ENCODE measurements at places on chromosomes 2 and 18.

- no peak for DNase-seq
These were observed 38.4 kb upstream of the NXPH2 start for GRCh38 chr2:138818556-138818955.

DNA sequence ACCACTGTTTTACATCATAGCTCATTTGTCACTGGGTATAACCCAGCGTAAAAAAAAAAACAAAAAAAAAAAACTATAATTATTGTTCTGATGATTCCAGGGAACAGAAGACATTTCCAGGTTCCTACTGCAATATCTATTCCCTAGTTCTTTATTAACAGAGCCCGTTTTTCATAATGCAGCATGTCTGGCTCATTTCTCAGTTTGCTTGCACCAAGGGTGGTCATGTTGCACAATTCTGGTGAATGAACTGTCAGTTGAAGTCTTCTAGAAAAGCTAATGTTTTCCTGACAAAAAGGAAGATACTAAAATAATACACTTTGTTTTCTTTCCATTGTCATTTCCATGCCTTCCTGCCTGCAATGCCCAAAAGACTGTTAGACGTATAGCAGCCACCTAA, 180.1 kb downstream of the RDH14 start:
- no peak for DNase-seq

DNA sequence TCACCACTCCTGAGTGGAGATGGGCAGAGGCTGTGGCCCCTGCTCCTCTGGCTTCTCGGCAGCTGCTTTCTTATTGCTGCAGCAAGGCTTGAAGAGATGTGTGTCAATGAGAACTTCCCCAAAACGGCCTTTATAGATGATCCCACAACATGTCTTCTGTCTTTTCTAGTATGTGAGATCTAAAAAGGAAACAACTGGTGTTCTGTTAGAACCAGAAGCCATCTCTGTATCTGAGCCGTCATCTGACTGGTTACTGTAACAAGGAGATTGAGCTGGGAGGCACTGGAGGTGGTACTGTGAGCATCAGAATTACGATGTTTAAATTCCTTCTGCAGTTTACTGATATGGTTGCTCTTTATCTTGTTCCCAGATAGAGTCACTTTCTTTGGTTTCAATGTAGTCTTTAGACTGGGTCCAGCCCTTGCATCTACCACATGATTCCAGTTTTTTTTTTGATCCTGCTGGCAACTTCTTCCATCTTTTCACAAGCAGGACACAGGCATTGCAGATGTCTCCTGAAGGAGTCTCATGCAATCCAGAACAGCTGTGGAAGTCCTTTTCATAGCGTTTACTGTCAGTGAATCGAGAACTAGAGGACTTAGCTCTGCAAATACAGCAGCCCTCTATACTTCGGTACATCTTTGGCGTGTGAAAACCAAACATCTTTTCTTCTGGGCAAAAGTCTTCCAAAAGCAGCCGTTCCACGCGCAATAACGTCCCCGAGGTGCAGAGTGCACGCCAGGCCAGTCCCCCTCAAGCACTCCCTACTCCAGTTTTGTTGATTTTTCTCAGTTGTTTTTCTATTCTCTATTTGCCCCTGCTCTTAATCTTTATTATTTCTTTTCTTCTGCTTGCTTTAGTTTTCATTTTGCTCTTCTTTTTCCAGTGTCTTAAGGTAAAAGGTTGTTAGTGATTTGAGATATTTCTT, 29.7 kb downstream of the TAF4B start:
- no peak for DNase-seq

DNA sequence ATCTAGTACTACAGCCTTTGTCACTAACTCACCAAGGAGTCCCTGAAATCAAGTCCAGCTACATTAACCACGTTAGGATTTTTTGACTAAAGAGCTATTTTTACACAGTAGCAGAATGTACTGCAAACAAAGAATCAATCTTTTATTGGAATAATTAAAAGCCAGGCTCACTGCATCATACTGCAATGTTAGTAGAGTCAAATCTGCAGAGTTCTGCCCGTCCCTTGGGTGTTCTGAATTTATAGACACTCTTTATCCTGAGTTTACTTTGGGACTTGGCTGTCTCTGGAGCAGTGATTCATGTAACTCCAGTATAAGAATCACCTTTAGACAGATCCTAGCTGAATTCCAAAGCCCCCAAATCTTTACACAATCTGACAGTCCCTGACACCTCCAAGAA, 127.9 kb upstream of the THSD7B start:
- DNase-seq, result no peak

DNA sequence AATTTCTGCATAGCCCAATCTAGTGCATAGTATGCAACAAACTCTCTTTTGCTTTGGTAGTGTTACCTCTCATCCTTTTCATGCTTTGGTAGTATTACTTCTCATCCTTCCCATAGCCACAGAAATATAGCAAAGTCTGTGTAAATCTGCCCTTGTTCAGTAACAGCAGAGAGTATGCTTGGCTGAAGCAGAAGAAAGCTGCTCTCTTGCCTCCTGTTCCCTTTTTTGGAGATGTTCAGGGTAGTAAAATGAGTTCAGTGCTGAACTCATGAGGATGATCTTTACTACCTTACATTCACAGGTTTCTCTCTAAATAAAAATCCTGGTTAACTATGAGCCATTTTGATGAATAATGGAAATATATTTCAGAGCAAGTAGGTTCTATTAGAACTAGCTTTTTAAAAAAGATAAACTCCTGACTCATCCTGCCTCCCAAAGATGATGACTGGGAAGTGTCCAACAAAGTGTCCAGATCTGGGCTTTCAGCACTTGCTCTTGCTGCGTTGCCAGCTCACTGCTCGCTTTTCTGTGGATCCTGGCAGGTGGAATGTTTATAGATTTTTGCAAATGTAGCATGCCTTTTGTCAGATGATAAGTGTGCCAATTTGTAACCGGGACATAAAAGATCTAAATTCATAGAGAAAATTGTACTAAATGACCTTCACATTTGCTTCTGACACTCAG, 29.4 kb upstream of the CHMP3 start:
- DNase-seq, result no peak

- peak; percentile 17 for DNase-seq
These were observed 89.3 kb downstream of the PDE11A start for GRCh38 chr2:177983183-177983788.

- no peak for DNase-seq
These were observed 344.6 kb upstream of the CHAC2 start for GRCh38 chr2:53422979-53423378.

DNA sequence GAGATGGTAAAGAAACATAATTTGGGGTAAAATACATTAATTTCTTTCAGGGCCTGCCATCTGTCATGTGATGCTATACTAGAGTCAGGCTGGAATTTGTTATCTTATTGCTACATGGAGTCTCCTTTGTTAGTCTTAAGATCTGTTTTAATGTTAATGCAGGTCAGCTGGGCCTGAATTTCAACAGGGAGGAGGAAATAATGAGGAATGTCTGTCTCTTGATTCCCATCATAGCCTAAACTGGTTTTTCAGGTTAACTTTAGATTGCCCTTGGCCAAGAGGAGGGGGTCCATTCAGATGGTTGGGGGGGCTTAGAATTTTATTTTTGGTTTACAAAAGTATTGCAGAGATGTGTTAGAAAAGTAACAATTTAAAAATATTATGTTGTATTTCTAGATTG, 19.0 kb upstream of the FEZ2 start:
- no peak for DNase-seq

- no peak for DNase-seq
These were observed 29.8 kb downstream of the CYTIP start for GRCh38 chr2:157414050-157414449.

DNA sequence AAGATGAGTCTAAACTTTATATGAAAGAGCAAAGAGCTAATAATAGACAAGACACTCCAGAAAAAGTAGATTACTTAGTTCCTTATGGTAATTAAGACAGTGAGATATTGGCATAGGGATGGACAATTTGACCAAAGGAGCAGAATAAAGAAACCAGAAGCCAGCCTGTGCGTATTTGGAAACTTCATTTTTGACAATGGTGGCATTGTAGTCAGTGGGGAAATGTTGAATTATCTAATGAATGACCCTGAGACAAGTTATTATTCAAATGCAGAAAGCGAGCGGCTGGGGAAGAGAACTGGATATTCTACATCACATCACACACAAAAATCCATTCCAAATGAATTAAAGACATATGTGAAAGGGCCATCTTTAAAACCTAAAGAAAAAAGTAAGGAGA, 144.3 kb downstream of the DTNB start:
- DNase-seq, result no peak

GRCh38 chr2:207221731-207222130, 56.0 kb upstream of the KLF7 start:
- DNase-seq, result no peak

- peak; percentile 53 for DNase-seq
These were observed 86.5 kb upstream of the EPB41L3 start for GRCh38 chr18:5630057-5630899.

DNA sequence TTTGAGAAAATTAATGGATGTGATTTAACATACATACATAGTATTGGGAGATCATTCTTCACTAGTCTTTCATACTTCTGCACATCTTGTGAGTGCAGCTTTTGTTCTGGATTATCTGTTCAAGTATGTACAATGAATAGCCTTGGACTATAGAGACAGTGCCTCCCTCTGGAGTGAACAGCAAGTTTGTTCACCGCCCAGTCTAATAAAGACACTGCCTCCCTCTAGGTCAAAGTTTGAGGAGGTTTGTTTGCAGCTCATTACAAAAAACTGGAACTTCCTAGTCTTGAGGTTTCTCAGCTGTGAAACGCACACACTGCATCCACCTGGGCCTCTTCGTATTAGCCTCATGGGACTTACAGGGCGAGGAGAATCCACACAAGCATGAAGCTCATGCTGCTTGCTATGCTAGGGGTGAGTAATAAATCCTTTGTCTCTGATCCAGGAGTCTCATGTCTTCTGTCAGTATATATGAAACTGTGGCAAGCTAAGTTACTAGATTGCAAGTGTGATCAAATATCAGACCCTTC, 26.0 kb upstream of the LAPTM4A start:
- no peak for DNase-seq

DNA sequence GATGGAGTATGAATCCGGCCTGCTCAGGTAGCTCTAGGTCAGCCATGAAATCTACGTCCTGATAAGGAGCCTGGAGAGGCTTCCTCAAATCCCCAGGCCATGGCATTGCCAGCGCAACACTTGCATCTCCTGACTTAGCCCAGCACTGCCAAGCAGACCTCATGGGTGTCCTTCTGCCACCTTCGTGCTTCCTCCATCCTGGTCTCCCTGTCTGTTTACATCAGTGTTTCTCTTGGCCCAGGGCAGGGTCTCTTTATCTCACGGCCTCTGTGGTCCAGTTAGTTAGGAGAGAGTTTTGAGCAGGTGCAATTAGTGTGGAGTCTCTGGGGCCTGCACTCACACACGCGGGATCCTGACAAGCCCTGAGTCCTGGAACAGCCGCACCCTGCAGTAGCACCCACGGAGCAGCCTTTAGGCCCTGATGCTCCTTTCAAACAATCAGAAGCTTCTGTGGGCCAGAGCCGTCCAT, 193.1 kb upstream of the ARL4C start:
- no peak for DNase-seq

GRCh38 chr2:181725476-181725875, 45.2 kb upstream of the NEUROD1 start:
- no peak for DNase-seq

GRCh38 chr2:61254536-61254935, 92.5 kb downstream of the C2orf74 start:
- DNase-seq, result no peak
